ENCODE measurements at places on chromosomes 3 and 15.

DNA sequence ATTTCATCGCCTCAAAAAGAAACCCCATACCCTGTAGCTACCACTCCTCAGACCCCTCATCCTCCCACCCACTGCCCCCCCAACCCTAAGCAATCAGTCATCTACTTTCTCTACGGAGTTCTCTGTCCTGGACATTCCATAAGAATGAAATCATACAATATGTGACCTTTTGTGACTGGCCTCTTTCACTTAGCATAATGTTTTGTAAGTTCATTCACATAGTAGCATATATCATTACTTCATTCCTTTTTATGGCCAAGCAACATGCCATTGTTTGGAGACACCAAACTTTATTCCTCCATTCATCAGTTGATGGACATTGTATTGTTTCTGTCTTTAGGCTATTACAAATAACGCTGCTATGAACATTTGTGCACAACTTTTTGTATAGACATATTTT, 64.2 kb downstream of the TNIK start:
- DNase-seq = no peak
- no peaks in the 10 kb centered on the region for H3K27me3 ChIP-seq
- peaks cover 5% of the 10 kb centered on the region for H3K4me1 ChIP-seq
- no peaks in the 10 kb centered on the region for H3K36me3 ChIP-seq
- H3K27ac ChIP-seq = no peak overlapping the region

DNA sequence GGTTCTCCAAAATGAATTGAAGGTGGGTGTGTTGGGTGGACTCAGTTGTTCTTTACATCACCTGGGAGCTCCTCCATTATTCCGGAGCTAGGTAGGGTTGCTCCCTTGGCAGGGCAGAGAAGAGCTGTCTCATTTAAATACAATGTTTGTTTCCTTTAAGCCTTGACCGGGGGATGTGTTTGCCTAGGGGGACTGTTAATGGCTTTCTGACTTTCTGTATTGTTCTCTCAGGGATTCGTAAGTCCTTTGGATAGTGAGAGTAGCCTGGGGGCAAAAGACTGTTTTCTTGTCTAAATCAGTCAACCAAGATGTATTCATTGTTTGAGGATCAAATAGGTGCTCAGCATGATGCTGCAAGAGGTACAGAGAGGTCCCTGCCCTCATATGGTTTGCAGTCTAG, 71.1 kb downstream of the CDAN1 start:
- H3K4me1 ChIP-seq = no peaks in the 10 kb centered on the region
- H3K27ac ChIP-seq = no peak overlapping the region
- no peaks in the 10 kb centered on the region for H3K27me3 ChIP-seq
- H3K4me3 ChIP-seq = no peak overlapping the region

GRCh38 chr15:88994286-88994685, 81.1 kb upstream of the MFGE8 start:
- H3K27ac ChIP-seq = no peak overlapping the region
- no peaks in the 10 kb centered on the region for H3K27me3 ChIP-seq
- no peak overlapping the region for H3K4me3 ChIP-seq
- no peaks in the 10 kb centered on the region for H3K4me1 ChIP-seq
- no peaks in the 10 kb centered on the region for H3K36me3 ChIP-seq
- no peak for DNase-seq

DNA sequence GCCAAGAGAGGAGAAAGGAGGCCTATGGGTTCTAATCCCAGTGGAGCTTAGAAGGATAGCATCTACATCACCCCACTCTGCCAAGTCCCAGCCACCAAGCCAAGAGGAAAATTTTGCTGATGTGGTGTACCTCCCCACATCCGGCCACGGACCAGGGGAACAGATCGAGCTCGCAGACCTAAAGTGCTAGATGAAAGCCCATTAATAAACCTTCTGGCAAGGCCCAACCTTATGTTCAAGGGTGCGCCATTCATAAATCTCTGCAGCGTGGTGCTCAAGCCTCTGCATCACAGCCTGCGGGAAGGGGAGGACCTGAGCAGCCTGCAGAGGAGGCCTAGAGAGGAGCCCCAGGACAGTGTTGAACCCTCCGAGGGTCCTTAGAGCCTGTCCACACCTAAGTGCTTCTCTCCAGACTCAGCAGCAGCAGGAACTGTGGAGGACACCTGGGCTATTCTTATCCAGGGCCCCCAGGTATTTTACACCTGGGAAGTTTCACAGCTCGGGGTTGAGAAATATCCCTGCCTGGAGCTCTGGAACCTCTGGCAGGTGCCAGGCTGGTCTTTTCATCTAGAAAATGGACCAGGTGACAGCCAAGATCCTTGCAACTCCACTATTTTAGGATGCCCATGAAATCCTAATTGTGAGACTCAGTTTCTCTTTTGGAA, 68.0 kb downstream of the MRPL46 start:
- no peak overlapping the region for H3K27ac ChIP-seq
- H3K4me3 ChIP-seq = no peak overlapping the region
- H3K27me3 ChIP-seq = no peaks in the 10 kb centered on the region
- H3K4me1 ChIP-seq = no peaks in the 10 kb centered on the region
- no peak for DNase-seq

DNA sequence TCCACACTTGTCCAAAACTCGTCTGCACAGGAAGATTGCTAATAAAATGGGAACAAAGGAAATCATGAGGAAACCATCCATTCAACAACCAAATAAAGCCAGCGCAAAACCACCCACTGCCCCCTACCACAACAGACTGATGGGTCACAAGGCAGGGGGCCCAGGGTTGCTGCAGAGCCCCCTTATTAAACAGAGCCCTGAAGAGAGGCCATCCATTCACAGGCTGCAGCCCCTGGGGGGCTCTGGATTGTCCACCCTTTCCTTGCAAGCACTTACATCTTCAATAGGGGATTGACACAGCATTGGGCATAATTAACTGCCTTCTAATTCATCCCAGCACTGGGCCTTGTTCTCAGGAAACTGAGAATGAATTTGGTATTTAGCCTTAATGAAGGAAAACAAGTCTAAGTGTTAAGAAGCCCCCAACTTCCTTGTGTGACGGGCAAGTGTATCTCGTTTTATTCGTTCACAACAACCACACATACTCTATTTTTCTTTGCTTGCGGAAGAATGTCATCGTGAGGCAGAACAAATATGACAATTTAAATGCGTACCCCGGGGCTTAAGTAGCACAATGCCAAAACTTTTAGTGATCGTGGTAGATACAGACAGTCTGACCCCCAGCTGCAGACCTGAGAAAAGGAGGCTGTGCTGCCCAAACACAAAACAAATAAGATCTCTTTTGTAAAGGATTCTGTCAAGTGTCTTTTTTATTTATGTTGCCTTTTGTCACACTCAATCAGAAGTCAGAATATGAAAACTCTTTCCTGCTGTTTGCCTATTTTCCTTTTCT, 144.0 kb downstream of the SEMA6D start:
- H3K36me3 ChIP-seq = no peaks in the 10 kb centered on the region
- no peaks in the 10 kb centered on the region for H3K4me1 ChIP-seq
- no peaks in the 10 kb centered on the region for H3K27me3 ChIP-seq
- no peak overlapping the region for H3K27ac ChIP-seq

GRCh38 chr3:42505849-42506410, 3.5 kb downstream of the VIPR1 start:
- peaks cover 65% of the 10 kb centered on the region for H3K4me1 ChIP-seq
- DNase-seq = no peak
- H3K4me3 ChIP-seq = no peak overlapping the region
- no peaks in the 10 kb centered on the region for H3K36me3 ChIP-seq
- H3K27ac ChIP-seq = no peak overlapping the region

GRCh38 chr15:79310612-79310984, 314 bp upstream of the TMED3 start:
- peaks cover 25% of the 10 kb centered on the region for H3K4me1 ChIP-seq
- no peaks in the 10 kb centered on the region for H3K27me3 ChIP-seq
- DNase-seq = no peak
- peaks cover 20% of the 10 kb centered on the region for H3K36me3 ChIP-seq

- no peak overlapping the region for H3K4me3 ChIP-seq
- H3K36me3 ChIP-seq = no peaks in the 10 kb centered on the region
- no peak overlapping the region for H3K27ac ChIP-seq
- H3K27me3 ChIP-seq = no peaks in the 10 kb centered on the region
- H3K4me1 ChIP-seq = no peaks in the 10 kb centered on the region
- DNase-seq = no peak
These were observed 160.1 kb upstream of the SATB1 start for GRCh38 chr3:18585004-18585968.

- H3K4me1 ChIP-seq = no peaks in the 10 kb centered on the region
- H3K36me3 ChIP-seq = no peaks in the 10 kb centered on the region
These were observed 287.6 kb downstream of the DIPK2A start for GRCh38 chr3:144259267-144259666.

- H3K4me1 ChIP-seq = no peaks in the 10 kb centered on the region
- H3K4me3 ChIP-seq = no peak overlapping the region
- no peaks in the 10 kb centered on the region for H3K36me3 ChIP-seq
These were observed 189.0 kb upstream of the RGMA start for GRCh38 chr15:93278006-93278405.

Data from CD4-positive, alpha-beta memory T cell (primary cell).